ENCODE measurements at places on chromosomes 2 and 18.

DNA sequence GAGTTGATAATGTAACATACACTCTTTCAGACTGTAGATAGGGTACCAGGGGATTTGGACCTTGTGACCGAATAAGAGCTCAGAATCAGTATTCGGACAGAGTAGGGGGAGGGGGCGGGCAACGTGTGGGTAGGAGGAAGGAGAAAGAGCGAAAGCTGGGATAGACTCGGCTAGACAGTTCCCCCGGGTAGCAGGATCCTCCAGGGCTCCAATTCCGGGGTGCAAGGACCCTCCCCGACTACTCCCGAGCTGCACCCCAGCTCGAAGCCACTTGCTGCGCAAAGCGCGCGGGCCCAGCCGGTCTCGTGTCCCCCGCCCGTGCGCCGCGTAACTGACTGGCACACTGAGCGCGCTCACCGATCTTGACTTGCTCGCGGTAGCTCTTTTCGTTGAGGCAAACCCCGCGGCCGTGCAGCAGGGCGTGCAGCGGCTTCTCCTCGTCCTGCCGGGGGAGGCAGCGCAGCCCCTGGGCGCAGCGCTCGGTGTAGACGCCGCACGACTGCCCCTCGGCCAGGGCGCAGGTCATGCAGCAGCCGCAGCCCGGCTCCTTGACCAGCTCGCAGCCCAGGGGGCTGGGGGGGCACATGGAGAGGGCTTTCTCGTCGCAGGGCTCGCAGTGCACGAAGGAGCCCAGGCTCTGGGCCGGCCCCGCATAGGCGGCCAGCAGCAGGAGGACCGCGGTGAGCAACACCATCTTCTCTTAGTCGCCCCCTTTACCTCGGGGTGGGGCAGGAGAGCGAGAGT lies 1.1 kb downstream of the IGFBP5 start:
- peak; percentile 65 for DNase-seq

DNA sequence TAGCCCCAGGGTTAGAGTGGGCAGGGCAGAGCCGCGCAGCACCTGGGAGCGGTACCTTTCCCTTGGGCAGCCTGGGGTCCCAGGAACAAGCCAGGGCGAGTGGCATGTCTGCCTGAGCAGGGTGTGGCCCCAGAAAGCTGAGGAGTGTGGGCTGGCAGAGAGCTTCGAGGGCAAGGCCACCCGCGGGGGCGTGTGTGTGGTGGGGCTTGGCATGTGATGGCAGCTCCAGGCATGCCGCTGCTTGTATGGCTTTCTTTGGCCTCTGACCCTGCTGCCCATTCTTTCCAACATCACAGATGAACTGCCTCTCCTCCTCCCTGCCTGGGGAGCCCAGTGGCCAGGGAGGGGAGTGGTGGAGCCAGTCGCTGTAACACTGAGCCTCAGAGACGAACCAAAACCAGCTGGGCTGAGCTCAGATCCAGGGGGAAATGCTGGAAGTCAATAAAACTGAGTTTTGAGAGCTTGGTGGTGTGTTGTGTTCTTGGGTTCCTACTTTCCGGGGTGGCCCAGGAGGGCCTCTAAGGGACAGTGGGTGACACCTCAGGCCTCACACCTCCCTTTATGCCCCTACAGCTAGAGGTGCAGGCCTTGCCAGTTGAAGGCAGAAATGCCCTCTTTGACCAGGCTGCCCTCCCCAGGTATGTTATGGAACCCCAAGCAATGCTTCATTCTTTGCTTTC lies 7.4 kb downstream of the DNAJB2 start:
- no peak for DNase-seq

DNA sequence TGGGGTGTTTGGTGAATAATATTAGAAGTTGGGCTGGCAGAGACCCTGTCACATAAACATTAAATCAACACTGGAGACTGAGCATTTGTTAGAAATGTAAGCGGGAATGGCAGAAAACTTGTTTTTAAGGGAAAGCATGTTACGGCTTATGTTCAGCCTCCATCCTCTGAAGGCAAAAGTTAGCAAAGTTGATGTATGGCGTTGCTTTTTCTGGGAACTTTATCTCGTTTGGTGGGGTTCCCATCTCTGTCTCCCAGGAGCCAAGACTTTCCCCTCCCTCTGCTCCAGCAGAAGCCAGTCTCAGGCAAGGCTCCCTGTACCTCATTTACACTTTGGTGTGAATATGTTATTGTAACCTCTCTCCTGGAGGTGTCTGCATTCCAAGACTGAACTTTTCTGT lies 105.1 kb downstream of the MSH2 start:
- DNase-seq: no peak

DNA sequence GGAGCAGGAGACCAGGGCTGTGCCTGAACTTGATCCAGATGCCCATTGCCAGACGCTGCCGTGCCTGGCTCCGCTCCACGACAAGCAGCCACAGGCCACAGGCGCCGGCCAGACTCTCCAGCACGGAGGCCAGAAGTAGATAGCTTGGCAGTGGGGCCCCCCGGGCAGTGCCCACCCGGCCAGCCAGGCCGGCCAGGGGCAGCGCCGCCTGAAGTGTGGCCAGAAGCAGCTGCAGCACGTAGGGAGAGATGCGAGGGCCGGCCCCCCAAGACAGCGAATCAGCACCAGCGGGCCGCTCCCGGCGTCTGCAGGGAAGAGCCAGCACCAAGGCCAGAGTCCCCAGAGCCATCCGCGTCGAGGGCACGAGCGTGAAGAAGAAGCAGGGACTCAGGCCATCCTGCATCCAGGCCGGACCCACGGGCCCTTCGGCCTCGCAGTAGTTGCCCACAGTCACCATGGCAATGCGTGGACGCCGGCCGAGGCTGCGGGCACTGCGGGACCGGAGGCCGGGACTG lies 484 bp downstream of the ABCB6 start:
- DNase-seq: peak; percentile 80

- DNase-seq: no peak
Measured at GRCh38 chr2:25743132-25743830, 69.9 kb upstream of the DTNB start.

GRCh38 chr2:64157792-64158191 lies 13.6 kb upstream of the PELI1 start:
- DNase-seq: no peak

GRCh38 chr2:200042102-200042735 lies 86.8 kb downstream of the MAIP1 start:
- DNase-seq: no peak

- DNase-seq: no peak
Measured at GRCh38 chr2:230779126-230779525, 66.5 kb downstream of the CAB39 start.

GRCh38 chr2:160534996-160535395 lies 41.4 kb upstream of the RBMS1 start:
- DNase-seq: no peak

GRCh38 chr2:109337221-109337620 lies 208.2 kb downstream of the SH3RF3 start:
- no peak for DNase-seq

- DNase-seq: peak; percentile 67
Measured at GRCh38 chr2:71889759-71890684, 257.6 kb downstream of the CYP26B1 start.

DNA sequence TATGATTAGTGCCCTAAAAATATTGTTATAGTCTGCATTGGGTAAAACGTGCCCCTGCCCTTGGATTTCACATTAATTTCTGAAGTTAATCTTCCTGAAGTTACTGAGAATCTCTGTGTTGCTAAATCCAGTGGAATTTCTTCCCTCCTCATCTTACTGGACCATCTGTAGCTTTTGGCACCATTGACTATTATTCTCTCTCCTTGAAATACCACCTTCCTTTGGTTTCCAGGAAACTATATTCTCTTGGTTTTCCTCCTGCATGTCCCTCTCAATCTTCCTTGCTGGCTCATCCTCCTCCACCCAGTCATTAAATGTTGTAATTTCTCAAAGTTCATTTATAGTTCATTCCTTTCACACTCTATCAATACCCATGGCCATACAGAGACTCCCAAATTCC lies 110.6 kb upstream of the SLC35G4 start:
- DNase-seq: no peak

GRCh38 chr2:151766437-151767153 lies 32.3 kb upstream of the NEB start:
- DNase-seq: no peak

DNA sequence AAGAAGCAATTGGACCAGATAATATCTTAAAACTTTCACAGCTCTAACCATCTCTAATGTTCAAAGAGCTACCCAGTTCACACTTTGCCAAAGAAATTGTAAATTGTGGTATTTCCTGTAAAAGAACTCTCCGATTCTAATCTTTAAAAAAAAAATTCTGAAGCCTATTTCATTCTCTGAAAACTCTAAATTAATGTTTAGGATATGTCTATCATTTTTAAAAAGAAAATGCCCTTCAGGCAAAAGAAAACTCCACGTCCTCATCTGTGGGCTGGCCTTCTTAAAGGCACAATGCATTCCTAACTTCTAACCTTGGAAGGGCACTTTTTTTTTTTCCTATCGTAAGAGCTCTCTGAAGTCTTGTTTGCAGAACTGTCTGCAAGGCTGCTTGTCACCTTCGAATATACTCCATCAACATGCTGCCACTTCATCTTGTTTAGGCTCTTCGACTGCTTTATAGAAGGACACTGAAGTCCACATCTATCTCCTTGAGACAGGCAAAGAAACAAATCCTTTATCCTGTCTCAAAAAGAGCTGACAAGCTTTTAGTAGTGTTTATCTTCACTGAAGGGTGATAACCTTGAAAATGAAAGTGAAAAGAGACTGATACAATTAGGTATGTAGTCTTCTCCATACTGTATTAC lies 124.3 kb upstream of the SLC39A10 start:
- DNase-seq: no peak

- no peak for DNase-seq
Measured at GRCh38 chr2:180664507-180664906, 315.9 kb upstream of the UBE2E3 start.

DNA sequence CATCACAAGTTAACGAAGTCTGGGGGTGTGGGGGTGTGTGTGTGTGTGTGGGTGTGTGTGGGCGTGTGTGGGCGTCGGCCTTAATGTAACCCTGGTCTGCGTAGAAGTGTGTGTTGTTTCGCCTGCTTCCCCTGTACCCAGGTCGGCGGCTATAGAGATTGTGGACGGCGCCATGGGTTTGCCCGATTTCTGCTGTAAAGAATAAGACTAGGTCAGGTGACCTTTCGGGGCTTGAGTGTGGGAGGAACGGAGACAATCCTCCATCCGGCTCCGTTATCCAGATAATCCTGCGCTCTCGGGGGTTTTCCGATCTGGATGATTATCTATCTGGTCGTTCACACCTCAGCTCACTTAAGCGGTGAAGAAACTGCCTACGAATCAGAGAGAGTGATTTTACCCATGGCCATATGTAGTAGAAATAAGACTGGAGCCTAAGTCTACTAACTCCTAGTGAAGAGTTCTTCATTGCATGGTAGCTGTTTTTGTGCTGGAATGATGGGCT lies 543 bp downstream of the HADHB start:
- DNase-seq: peak; percentile 33

DNA sequence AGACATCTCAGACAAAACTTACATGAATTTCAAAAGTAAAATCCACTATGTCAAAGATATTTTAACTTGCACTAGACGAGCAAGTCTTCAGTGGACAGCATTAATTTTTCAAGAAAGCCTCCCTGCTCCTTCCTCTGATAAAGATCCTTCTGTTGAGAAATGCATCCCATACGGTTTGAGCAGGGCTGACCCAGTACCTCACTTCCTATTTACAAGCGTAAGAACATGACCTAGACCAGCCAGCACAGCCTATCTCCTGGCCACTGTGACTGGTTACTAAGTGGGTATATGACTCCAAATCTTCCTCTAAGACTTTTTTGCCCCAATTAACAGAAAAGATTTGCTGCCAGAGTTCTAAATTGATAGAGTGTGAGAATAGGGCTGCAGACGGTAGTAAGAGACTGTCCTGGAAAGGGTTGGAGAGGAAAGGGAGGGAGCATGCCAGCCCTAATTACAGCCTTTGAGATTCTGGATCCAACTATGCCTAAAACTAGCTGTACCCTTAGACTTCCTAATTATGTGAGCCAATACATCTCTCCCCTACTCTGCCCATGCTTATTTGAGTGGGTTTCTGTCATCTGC lies 108.4 kb downstream of the PRELID3A start:
- no peak for DNase-seq

GRCh38 chr2:4903656-4904348 lies 788.4 kb upstream of the SOX11 start:
- no peak for DNase-seq

GRCh38 chr2:70258532-70258875 lies 567 bp downstream of the PCYOX1 start:
- peak; percentile 82 for DNase-seq

All from right cardiac atrium (tissue), 5 donors.